ENCODE measurements at places on chromosomes 4 and X.

GRCh38 chrX:9622128-9622527 lies 143.5 kb downstream of the GPR143 start:
- DNase-seq = no peak

DNA sequence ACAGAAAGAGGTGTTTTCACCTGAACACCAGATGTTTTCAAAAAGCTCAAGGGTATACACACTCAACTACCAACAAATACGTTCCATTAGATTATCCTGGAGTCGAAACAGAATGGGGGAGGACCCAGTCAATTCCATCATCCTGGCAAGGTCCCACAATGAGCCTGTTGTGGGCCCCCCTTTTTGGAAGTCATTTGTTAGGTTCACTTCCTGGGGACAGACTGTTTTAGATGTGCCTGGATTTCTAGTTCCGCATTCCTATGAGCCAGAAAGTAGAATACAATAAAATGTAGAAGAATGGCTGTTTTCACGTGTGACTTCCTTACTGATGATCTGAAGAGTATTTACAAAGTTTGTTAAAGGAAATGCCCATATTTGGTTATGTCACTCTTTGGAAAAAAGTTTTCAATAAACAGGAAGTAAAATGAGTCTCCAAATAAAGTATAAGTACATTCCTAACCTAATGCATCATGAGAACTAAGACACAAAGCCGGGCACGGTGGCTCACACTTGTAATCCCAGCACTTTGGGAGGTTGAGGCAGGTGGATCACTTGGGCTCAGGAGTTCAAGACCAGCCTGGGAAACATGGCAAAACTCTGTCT lies 192.5 kb downstream of the MAML3 start:
- no peak for DNase-seq

- DNase-seq = no peak
These were observed 98.3 kb upstream of the SPRY1 start for GRCh38 chr4:123298261-123298660.

DNA sequence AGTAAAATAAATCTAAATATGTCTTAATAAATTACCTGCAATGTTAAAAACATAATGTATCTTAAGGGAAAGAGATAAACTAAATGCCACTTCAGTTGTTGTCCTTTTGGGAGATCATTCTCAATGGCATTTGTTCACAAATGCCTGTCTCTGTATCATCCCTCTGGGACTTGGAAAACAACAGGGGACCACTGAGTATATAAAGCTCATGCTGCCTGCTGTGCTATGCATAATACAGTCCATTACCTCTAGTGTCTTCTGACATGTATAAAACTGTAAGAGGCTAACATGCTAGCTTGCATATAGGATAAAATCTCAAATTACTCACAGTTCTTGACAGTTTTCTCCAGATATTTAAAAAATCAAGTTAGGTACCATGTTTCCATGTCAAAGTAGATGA lies 503.9 kb downstream of the PDHA2 start:
- no peak for DNase-seq

All from stimulated activated CD4-positive, alpha-beta T cell treated with anti-CD3 and anti-CD28 coated beads, Interleukin-15, amount 100 ng/mL, for 1 hour (primary cell).